SK-N-MC (cell line): ENCODE measurements at places on chromosomes 2 and 18.

GRCh38 chr2:48541666-48542389 lies 11.9 kb downstream of the STON1 start:
- DNase-seq, result no peak

GRCh38 chr18:70228536-70228935 lies 23.0 kb upstream of the RTTN start:
- DNase-seq, result no peak

DNA sequence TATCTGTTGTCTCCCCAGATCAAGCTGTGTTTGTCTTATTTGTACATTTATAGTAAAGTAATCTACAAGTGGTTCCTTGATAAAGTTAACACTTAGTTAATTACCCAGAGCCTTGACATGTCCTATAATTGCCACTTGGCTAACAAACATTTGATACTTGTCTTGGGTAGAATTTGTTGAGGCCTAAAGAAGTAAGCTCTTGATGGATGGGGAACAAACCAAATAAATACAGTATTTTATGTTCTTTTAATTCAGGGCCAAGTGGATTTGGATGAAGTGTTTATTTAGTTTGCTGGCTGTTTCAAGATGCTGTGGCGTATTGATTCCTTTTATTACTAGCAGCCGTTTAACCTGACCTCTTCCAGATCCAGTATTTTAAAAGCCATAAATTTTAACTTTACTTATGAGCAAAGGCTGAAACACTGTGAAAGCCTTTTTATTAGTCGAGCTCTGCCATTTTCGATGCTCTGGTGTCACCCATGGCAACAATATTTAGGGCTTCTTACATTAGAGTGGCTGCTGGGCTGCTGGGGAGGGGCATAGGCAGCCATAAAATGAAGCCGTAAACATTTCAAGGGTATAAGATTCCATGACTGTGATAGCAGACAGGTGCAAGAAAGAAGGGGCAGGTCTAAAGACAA lies 401.6 kb upstream of the NRP2 start:
- DNase-seq, result no peak

GRCh38 chr2:134235510-134236144 lies 18.2 kb upstream of the MGAT5 start:
- no peak for DNase-seq

- DNase-seq, result no peak
Measured at GRCh38 chr18:45071956-45072355, 391.3 kb downstream of the SETBP1 start.

DNA sequence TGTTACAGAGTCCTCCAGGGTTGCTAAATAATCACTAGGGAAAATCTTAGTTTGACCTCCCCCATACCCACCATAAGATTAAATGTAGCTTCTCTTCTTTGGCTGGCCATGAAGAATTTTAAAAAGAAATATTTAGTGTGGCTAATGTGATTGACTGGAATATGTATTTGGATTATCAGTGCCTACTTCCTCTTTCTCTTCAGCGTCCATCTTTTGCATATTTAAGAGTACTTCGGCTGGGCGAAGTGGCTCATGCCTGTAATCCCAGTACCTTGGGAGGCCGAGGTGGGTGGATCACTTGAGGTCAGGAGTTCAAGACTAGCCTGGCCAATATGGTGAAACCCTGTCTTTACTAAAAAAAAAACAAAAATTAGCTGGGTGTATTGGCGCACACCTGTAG lies 28.8 kb downstream of the ADAM23 start:
- DNase-seq, result no peak

- DNase-seq, result no peak
Measured at GRCh38 chr2:144693179-144693578, 173.3 kb upstream of the ZEB2 start.

DNA sequence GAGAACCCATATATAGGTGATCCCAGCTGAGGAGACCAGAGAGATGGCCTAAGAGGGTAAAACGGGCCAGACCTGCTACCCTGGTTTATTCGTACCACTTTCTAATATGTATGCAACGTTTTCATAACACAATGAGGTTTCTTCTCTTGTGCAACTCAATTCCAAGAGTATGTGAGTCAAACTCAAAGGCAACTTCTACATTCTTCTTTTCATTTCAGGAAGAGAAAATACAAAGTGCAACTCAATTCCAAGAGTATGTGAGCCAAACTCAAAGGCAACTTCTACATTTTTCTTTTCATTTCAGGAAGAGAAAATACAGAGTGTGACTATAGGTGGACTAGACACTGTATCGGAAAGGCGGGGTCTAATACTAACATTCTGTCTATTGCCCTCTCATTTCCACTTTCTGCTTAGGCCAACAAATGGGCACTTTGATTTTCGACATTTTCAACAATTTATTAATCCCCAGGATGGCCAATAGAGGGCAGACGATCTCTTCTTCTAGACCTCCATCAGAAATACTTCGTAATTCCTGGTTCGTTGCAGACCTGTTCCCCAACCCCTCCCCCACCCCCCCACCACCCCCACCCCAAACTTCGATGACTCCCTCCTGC lies 3.7 kb upstream of the CRIM1 start:
- no peak for DNase-seq
